Sciatic nerve (tissue), 2 donors: ENCODE measurements at places on chromosomes 7 and 10. TPM values are rescaled to one million over a fixed set of nuclear protein-coding genes. Genes with fewer than 3 reads are reported as not detected.

Gene CFAP69
- total RNA-seq = 36.1 TPM

Gene ZNF736
- 22.1 TPM for total RNA-seq

Gene RAB19
- total RNA-seq = not detected

Gene GSAP
- 22.3 TPM for total RNA-seq

Gene OR6V1
- not detected for total RNA-seq

Gene APBB1IP
- total RNA-seq = 17.0 TPM

Gene IDI2
- not detected for total RNA-seq

DNA sequence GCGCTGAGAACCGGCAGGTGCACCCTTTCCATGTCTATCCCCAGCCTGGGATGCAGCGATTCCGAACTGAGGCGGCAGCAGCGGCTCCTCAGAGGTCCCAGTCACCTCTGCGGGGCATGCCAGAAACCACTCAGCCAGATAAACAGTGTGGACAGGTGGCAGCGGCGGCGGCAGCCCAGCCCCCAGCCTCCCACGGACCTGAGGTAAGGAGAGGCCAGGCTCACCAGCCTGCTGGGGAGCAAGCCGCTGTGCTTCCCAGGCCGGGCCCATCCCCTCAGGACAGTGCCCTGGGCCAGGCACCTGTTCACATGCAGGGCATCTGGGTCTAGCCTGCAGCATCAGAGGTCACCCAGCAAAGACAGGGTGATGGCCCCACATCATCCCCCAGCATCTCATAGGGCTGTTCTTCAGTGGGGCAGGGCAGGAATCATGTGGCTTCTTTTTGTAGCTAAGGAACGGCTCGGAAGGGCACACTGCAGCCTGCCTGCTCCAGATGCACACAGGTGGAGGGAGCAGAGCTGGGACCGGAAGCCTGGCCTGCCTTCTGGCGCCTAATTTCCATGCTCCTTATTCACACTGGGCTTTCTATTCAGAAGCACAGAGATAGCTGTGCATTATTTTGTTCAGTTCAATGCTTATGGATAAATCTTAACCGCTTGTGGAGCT lies 18.9 kb downstream of the BAG3 start:
- no peak for DNase-seq

- DNase-seq = no peak
Observed at GRCh38 chr10:58457761-58458616, 54.7 kb upstream of the BICC1 start.

GRCh38 chr10:32084185-32084851 lies 28.1 kb upstream of the KIF5B start:
- DNase-seq = no peak

DNA sequence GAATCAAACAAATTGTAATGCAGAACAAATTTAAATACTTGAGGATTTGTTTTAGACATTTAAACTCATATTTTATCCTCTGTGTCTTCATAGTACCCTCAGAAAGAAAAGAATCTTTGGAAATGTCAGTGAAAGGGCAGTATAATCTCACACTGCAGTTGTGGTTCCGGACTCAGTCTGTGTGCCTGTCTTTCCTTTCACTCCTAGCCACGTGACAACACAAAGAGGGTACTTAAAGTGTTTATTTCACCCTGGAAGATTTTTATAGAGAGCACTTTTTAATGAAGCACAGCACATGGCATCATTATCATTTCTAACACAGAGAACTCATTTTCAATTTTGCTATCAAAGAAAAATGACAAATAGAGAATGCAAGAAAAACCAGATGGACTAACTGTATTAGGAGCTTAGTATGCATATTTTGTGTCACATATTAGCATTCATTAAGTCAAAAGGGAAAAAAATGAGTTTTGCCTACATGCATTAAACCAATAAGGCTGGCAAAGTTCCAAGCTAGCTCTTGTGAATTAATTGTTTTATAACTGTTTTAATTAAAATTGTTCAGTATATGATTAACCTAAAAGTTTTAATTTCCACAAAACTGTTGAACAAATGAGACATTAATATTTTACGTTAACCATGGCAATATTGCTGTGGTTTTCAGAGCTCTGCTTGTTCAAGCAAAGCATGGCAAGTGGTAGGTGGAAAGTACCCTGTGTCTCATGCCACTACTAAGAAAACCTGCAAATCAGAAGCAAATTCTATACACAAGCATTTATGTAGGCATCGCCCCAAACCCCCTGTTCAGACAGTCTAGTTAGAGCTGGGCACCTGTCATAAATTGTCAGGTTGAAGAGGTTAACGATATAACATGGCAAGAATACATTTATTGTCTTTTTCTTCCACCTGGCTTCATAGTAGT lies 65.9 kb downstream of the AUTS2 start:
- DNase-seq = no peak

- no peak for DNase-seq
Observed at GRCh38 chr10:43427166-43427825, 9.6 kb upstream of the ZNF487 start.

- DNase-seq = peak; percentile 64
Observed at GRCh38 chr10:117004227-117005025, 561 bp downstream of the SHTN1 start.

GRCh38 chr7:46603780-46604179 lies 682.7 kb upstream of the IGFBP3 start:
- DNase-seq = peak; percentile 75

- no peak for DNase-seq
Observed at GRCh38 chr7:44735403-44736165, 13.1 kb upstream of the ZMIZ2 start.

DNA sequence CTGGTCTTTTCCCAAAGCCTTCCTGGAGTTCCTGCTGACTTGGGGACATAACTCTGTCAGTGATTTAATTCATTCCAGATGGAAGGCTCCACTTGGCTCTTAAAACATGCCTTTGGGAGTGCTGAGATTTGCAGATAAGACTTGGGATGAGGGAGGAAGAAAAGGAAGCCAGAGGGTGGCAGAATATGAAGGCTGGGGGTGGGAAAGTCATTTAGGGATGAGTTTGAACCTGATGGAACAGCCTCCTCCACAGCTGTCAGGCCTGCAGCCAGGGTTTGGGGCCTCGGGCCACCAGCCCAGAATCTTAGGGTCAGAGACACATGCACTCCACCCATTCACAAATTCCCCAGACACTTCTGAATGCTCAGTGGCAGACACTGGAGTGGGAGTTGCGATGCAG lies 28.4 kb upstream of the EIF5AL1 start:
- peak; percentile 67 for DNase-seq

DNA sequence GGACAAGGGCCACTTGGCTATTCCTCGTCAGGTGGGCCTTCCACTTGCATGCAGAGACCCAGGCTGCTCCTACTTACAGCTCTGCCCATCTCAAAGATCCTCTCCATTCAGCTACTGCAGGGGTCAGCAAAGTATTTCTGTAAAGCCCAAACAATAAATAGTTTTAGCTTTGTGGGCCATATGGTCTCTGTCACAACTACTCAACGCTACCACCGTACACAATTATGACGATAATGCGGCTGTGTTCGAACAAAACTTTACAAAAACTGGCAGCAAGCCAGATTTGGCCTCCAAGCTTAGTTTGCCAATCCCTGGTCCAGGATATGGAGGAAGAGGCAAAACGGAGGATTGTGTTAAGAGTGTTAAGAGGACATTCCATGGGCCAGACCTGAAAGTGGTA lies 12.8 kb downstream of the RAB11FIP2 start:
- no peak for DNase-seq

GRCh38 chr7:31443457-31443856 lies 70.4 kb upstream of the ITPRID1 start:
- DNase-seq = no peak

DNA sequence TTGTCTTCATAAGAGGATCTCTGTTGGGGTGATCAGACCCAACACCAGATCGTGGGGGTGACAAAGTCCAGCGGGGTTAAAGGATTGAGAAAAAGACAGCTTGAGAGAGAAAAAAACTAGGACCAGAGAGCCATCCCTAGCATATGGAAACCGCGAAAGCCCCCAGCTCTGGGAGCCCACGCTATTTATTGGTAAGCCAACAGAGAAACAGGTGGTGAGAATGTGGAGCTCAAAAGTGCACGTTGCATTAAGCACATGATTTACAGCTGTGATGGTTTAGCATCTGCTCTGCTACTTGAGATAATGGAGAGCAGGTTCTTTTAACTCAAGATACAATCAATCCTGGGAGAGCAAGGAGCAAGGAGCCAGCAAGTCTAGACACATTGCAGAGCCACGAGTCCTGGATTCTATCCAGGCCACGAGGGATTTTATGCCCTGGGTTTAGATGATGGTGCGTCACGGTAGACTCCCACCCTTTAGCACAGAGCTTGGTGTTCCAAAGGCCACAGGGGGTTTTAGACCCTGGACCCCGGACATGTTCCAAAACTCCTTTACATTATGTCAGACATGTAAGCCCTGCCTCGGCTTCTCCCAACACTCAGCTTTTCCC lies 755.2 kb upstream of the SORCS1 start:
- DNase-seq = no peak

DNA sequence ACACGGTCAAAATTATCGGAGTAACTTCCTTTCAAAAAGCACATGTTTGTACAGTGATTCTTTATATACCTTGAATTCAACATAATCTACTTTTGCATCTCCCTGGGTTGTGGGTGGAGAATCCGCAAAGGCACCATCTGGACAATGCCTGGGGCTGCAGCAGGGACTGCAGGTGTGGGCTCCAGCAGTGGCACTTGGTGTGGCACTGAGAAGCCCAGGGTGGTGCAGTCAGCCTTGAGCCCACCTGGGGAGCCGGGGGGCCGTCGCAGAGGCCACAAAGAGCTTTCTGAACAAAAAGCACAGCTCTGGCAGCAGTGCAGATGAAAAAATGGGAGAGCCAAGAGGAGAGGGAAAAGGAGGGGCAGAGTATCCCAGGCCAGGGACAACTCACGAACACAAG lies 22.2 kb downstream of the PARD3 start:
- no peak for DNase-seq

DNA sequence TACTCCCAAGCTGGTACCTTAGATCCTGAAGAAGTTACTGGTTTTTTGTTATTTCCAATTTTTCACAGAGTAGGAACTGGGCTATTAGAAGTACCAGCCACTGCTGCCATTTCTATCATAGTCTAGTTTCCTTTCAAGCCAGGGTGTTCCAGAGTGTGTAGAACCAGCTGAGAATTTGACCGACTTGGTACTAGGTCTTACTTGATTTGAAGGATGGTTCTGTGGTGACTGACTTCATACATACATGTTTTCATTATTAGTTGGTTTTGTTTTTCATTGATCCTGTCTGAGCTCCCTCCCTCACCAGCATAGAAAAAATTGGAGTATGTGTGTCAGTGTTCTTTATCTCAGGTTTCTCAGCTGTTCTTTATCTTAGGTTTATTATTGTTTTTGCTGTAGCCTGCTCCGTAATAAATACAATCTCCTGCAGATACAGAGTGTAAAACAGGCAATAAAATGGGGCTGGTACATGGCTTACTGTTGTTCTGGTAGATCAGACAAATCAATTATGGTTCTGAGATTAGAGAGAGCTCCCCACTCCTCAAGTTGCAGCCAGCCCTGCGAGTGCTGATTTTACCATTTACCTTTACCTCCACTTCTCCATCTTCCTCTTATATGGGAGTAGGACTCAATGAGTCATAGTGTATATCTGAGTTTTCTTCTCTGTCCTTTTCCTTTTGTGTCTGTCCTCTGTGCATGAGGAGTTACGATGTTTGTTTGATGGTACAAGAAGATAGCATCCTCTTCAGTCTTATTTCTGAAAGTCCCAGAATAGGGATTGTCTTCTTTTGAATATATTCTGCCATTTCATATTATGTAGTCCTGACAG lies 122.6 kb downstream of the LRRC4 start:
- no peak for DNase-seq

GRCh38 chr7:117071551-117071950 lies 118.2 kb downstream of the ST7 start:
- DNase-seq = no peak

DNA sequence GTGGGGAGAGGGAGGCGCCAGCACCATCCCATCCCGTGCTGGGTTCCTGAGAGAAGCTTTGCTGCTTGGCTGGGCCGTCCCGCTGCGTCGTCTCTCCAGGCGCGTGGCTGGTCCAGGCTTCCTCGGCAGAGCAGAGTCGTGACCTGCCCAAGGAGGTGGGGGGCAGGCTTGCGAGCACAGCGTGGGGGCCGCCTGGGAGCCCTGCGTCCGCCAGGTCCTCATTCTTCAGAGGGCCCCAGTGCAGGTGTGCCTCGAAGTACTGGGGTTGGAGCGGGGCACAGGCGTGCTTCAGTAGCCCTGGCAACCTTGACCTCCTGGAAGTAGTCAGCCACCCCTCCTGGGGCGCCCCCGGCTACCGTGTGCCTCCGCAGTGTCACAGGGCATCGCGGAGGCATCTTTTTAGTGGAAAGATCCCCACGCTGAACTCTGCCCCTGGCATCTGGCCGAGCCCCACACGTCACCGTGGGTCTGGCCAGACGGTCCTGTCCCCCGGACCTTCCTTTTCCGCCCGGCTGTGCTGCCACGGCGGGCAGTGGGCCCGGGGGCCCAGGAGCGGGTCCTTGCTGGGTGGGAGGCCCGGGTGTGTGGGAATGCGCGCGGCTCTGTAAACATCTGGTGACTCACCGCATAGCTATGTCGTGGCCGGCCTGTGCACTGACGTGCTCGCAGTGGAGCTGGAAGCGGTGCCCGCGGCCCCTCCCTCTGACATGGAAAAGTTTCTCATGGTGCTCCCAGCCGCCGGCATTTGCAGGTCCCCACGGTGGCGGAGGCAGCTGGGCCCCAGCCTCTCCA lies 6.4 kb downstream of the MAFK start:
- peak; percentile 97 for DNase-seq

- no peak for DNase-seq
Observed at GRCh38 chr7:95772771-95773581, 622 bp downstream of the DYNC1I1 start.

GRCh38 chr7:45656431-45656830 lies 82.3 kb downstream of the ADCY1 start:
- no peak for DNase-seq

DNA sequence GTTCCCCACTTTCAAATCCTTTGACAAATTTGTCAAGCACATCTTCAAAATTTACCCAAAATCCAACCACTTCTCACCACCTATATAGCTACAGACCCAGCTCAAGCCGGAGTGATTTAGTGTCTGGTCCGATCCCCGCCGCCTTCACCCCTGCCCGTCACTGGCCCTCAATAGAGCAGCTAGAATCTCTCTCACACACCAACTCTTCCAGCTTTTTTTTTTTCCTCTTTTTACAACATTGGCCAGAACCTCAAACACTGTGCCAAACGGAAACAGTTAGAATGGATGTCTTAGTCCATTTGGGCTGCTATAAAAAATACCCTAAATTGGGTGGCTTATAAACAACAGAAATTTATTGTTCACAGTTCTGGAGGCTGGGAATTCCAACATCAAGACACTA lies 41.1 kb upstream of the TMEM72 start:
- peak; percentile 17 for DNase-seq

DNA sequence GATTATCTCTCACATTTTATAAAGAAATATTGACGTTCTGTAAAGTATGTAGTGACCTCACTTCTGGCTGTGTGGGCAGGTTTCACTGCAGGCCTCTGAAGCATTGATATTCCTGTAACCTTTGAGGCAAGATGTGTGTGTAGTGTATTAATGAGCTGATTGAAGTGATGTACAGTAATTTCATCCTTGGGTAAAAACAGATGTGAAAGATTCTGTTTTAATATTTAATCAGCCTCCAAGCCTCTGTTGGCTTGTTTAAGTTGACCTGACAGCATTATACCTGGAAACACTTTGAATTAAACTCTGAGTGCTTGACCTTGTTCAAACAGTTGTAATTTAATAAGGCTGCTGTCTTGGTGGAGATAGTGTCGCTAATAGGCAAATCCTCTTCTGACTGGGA lies 74.9 kb downstream of the KAT6B start:
- DNase-seq = no peak
